Activated naive CD4-positive, alpha-beta T cell treated with anti-CD3 and anti-CD28 coated beads for 36 hours (primary cell): ENCODE measurements at places on chromosomes 6 and 20. TPM values are rescaled to one million over a fixed set of nuclear protein-coding genes. Genes with fewer than 3 reads are reported as not detected.

DNA sequence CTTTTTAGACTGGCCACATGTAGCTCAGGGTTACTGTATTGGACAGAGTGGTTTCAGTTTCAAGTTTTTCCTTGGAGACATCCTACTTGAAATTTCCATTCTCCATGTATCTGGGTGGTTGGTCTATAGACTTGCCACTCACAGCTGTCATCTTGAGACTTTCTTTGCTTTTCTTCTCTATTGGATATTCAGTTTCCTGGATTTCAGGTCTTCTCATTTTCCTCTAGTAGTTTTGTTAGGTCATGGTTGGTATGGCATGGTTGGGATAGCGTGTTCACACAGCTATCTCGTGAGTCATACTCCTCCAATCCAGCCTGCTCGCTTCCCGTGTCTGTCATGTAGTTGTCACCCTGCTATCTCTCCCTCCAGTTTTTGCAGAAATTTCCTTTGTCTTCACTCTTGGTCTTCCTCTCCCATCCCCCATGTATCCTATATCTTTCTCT lies 48.3 kb downstream of the PTPN1 start:
- H3K4me3 ChIP-seq: no peak overlapping the region
- H3K36me3 ChIP-seq: peaks cover 55% of the 10 kb centered on the region
- peaks cover 69% of the 10 kb centered on the region for H3K4me1 ChIP-seq
- DNase-seq: no peak

DNA sequence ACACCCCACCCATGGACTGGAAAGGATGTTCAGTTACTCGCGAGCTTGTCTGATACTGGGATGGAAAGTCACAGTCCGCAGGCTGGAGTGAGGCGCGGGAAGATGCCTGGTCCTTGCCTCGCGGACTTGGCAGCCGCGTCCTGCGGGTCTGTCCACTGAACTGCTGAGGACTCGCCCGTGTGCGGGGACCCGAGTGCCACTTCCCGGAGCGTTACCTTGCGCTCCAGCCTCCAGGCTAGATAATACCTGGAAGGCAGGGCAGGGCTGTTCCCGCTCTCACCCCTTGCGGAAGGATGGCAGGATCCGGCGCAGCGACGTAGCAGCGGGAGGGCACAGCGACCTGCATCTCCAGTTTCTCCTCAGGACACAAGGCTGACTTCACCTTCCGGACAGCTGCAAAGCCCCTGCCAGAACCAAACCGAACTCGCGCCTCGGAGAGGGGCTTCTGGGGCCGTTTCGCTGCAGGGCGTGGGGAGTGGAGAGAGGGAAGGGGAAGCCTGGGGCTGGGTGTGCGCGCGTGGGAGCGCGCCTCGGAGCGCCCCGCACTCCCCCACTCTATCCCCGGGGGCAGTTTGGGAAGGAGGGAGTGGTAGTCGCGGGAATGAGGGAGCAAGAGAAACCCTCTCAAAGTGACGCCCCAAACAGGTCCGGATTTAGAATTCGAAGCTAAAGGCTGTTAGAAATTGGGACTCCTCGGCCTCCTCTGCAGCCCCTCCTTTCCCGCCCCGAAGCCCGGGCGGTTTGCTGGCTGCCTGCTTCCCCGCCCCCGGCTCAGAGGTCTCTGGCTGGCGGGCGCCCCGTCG lies at the start of gene KCNQ5:
Gene KCNQ5, plus strand, starts transcription at position 774 of the 803 bp plus-strand sequence.
- peak; percentile 53 for DNase-seq
- H3K27me3 ChIP-seq: no peaks in the 10 kb centered on the region
- peak within 1 kb of the TSS; percentile 96 for H3K4me3 ChIP-seq

The CGA gene
- total RNA-seq: not detected

The TDRD6 gene
- total RNA-seq: not detected
